ENCODE measurements at places on chromosomes 4 and X.

DNA sequence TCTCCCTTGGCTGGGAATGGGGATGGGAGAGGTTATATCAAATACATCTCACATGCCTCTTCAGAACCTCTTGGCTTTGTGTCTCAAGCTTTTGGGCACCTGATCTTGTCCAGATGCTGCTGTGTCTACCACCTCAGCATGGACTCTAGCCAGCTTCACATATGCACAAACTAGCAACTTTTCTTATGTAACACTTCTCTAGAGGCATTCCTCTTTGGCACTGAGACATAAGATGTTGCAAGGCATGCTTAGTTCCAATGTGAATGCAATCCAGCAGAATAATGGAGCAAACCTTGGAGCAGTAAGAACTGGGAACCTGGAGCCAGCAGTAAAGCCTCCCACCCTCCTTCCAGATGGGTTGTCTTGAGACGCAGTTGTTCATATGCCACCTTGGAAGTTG is 113.4 kb upstream of the TMEM47 start:
- DNase-seq, result no peak

GRCh38 chr4:123235431-123235830 is 161.2 kb upstream of the SPRY1 start:
- no peak for DNase-seq

- DNase-seq, result no peak
Measured at GRCh38 chr4:173609158-173609557, 79.1 kb upstream of the HAND2 start.

- DNase-seq, result no peak
Measured at GRCh38 chrX:54413753-54414152, 26.5 kb upstream of the TSR2 start.

DNA sequence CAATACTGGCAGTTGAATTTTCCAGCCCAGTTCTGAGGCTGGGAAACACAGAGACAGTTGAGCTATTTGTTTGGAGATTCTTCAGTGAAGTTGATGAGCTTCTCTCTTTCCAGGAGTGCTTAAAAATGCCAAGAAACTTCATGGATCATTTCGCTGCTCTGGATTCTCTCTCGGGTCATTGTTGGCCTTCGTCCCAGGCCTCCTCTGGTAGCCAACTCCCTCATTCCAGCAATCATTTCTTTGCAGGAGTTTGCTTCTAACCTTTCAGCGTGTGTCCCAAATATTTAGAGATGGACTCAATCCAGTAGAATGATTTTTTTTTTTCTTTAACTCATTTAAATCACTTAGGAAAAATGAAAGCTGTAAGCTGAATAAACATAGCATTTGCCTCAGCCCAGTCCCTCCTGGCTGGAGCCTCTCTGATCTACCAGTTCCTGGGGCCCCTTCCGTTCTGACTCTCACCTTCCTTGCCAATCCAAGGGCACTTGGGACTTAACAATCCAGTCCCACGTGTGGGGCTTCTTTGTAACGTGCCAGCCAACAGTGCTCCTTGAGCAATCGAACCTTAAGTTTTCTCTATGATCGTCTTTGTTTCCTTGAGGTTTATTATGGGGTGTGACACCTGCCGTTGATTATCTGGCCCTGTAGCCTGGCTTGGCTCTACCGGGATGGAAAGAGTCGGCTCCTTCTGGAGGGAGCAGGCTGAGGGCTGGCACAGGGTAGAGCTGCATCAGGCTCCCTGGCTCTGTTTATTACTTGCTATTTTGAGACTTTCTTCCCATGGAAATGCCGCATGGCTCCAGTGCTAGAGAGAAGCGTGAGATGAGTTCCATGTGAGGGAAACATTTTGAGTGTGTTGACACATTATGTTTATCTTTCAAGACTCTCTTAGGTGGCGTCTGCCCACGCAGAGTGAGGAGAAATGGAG is 80.4 kb upstream of the GPC4 start:
- no peak for DNase-seq

DNA sequence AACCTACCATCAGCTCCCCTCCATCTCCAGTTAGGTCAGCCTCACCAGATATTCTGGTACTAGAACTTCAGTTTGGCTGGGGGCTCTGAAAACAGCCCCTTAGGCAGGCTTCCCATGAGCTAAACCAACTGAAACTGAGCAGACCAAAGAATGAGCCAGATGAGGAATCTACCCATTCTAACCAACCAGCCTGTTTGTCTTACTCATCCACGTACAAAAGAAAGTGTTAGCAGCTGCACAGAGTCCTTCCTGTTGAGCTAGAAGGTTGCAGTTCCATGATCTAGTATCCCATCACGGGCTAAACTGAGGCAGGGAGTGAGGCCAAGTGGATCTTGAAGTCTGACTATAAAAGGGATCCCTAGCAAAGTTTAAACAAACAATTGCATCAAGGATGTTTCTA is 17.5 kb downstream of the MAGEA9B start:
- DNase-seq, result no peak

GRCh38 chr4:15149839-15150592 is 147.7 kb downstream of the CPEB2 start:
- DNase-seq, result no peak

DNA sequence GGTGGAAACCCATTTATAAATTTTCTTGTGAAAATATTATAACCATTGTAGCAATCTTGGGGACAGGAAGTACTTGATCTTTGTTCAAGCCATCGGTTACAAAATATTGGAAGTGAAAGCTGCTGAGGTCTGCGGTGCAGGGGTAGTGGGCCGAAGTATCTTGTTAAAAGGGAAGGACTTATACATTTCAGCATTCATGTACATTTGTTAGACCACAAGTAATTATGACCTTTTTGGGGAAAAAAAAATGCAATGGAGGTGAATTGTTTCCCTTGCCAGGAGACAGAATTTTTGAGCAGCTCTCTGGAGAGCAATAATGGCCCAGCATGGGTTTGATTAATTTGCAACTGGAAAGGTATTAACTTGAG is 121.3 kb downstream of the EGF start:
- DNase-seq, result no peak

- DNase-seq, result no peak
Measured at GRCh38 chrX:112068430-112068829, 14.1 kb downstream of the TRPC5 start.

DNA sequence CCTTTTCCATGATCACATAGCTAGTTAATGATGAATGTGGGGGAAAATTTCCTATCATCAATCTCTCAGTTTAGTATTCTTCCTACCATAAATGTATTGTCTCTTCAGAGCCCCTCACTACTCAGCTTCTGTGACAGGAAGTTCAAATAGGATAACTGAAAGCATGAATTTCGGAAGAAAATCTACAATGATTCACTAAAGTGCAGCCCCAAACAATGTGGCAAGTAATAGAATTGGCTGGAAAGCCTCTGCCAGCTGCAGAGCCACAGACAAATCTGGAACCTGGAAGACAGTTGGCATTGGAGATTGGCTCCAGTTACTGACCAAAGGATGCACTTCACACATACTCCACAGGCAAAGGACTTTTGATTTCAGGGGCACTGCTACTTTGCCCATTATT is 35.2 kb downstream of the EGF start:
- DNase-seq, result no peak

DNA sequence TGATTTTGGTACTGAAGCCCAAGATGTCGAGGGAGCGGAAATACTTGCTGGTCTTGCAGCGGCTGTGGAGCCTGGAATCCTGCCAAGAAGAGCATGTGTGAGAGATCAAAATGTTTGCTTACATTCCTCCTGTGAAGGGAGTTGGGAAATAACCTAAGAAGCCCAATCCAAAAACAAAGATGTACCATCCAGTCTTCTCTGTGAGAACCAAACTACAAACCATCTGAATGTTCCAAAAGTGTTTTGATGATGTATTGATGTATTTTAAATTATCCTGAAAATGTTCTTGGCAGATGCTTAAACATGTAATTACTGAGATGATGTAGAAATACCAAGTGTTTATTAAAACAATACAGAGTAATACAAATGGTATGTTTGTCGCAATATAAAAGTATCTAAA is 10.1 kb upstream of the ADH1A start:
- no peak for DNase-seq

GRCh38 chr4:10589799-10590198 is 94.8 kb downstream of the CLNK start:
- DNase-seq, result no peak

GRCh38 chrX:140766024-140766611 is 56.6 kb downstream of the LINC00632 start:
- DNase-seq, result no peak

GRCh38 chr4:142447009-142447408 is 399.1 kb downstream of the INPP4B start:
- no peak for DNase-seq

- no peak for DNase-seq
Measured at GRCh38 chr4:4422856-4423499, 36.1 kb downstream of the NSG1 start.

DNA sequence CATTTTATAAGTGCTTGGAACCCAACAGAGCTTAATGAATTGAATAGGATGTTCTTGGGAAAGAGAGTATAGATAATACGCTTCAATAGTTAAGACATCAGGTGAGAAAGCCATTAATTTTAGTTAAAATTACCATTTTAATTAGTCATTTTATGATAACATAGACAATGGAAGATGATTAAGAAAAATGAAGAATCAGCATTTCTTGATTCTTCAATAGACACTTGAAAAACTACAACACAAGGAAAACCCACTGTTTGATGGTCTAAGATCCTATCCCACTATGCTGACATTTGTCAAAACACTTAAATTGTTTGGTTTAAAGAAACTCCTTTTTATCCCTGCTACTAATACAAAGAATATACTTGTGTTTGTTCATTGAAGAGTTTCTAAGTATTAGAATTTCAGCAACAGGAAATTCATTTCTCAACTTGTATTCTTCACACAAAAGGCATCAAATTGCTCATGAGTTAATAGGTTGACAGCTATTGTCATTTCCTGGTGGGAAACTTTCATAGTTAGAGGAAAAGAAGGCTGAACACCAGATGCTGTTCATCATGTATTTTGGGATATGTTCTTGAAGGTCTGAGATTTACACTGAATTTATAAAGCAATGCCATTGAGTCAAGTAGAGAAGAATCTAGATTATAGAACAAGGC is 9.6 kb upstream of the CXCL2 start:
- no peak for DNase-seq

GRCh38 chrX:42378857-42379256 is 399.1 kb downstream of the PPP1R2C start:
- no peak for DNase-seq

GRCh38 chr4:182105416-182105815 is 137.8 kb upstream of the TENM3 start:
- no peak for DNase-seq

- DNase-seq, result no peak
Measured at GRCh38 chrX:102341867-102342266, 94.9 kb downstream of the NXF2 start.

- DNase-seq, result no peak
Measured at GRCh38 chr4:152161676-152162330, 374.1 kb downstream of the FBXW7 start.

DNA sequence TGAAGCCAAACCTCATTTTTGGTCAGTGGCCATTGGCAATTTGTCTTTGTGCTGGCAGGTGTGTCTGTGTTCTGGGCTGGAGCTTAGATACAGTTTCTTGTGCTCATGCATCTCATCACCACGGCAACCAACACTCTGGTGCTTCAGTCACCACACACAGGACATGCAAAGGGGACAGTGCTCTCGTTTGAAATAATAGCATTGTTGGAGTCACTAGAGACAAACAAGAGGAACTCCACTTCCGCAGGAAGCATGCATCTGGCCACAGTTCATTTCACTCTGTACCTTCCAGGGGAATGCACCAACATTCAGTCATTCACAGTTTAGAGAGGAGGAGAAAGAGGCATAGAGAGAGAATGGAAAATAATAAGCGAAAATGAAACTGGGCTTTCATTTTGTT is 267.4 kb downstream of the ANK2 start:
- DNase-seq, result no peak

DNA sequence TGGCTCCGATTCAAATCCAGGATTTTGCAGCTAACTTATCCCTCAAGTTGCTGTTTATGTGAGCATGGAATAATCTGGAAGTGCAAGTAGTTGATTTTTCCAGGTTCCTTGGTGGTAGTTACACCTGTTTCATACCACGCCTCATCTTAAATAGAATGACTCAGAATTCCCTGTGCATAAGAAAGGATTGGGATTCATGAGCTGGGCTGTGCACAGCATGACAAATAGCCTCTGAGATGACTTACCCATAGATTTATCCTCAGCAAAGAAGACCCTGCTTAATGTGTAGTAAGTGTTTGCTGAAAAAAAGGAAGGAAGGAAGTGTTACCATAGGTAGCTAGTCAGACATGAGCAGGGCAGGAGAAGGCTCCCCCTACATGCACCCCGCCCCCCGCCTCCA is 777.7 kb upstream of the ADGRL3 start:
- no peak for DNase-seq

GRCh38 chr4:139167774-139168444 is 9.1 kb downstream of the ELF2 start:
- no peak for DNase-seq

DNA sequence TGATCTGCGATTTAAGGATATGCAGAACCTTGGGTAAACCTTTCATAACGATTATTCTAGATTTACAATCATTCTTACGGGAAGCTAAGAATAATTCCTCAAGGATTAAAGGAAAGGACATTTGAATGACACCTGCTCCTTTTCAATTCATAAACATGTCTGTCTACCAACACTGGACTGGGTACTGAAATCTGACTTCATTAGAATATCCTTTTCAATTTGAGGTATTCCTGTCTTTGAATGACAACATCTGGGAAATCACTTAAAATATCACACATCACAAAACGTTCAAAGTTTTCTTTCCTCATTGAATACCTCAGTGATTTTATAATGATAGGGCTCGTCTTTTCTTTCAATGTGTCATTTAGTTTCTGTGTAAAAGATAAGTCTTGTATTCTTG is 87.7 kb downstream of the CFAP47 start:
- DNase-seq, result no peak

GRCh38 chr4:188822698-188823097 is 683.5 kb downstream of the TRIML1 start:
- no peak for DNase-seq

- DNase-seq, result no peak
Measured at GRCh38 chrX:119062750-119063374, 9.9 kb upstream of the CT47C1 start.

DNA sequence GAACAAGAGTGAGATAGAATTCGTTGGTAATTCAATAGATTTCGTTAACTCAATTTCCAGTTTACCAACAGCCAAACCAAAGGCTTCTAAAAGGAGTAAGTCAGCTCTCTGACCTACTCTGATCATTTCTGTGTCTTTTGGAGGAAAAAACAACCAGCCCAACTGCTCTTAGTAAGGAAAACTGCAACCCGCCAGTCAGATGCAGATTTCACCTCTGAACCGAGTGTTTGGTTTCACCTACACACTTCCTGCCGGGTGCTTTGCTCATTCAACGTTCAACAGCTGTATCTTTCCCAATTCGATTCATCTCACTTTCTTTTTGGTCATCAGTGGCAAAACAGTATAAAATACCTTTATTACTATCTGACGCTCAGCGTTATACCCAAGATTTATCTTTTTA is 24.5 kb downstream of the TMSB4X start:
- no peak for DNase-seq

DNA sequence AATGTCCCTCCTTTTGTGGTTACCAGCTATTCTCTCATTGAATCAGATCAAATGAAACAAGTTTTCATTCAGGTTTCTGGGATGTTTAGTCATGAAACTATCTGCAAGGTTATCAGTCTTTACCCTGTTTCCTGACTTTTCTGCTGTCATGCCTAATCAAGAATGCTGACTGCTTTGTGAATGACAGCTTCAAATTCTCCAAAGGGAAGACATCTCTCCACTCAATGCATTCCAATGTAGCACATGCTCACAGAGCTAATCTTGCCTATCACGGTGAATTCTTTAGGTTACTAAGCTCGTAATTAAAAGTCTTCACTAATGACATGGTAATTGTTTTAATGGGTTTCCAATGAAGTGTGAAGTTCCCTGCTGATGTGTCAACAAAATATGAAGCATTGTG is 1068.5 kb downstream of the PCDH7 start:
- no peak for DNase-seq

- DNase-seq, result no peak
Measured at GRCh38 chr4:44279066-44279465, 169.5 kb downstream of the KCTD8 start.
